ENCODE measurements at places on chromosomes 2 and 18.

DNA sequence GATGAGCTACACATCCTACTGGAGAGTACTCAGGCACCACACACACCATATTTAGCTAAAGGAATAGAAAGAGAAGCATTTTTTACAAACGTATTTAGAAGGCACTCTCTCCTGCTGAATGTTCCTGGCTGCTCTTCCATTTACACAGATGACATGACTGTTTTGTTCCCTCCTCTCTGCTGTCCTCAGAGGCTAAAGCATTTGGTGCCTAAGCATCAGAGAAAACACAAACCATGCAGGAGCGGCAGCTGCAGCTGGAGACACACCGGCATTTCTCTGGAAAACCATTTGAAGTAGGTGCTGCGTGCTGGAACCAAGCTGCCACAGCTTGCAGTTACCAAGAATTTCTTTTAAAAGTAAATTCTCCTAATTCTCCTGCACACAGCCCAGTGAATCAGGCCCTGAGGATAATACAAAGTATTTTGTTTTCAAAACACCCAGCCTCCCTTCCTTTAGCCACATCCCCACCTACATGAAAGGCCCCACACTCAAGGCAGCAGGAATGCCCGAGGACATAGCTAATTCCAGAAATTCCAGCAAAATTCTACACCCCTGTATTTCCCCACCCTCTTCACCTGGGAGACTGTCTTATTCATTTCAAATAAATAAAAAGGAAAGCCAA lies 488.9 kb upstream of the SOX11 start:
- no peak for DNase-seq

DNA sequence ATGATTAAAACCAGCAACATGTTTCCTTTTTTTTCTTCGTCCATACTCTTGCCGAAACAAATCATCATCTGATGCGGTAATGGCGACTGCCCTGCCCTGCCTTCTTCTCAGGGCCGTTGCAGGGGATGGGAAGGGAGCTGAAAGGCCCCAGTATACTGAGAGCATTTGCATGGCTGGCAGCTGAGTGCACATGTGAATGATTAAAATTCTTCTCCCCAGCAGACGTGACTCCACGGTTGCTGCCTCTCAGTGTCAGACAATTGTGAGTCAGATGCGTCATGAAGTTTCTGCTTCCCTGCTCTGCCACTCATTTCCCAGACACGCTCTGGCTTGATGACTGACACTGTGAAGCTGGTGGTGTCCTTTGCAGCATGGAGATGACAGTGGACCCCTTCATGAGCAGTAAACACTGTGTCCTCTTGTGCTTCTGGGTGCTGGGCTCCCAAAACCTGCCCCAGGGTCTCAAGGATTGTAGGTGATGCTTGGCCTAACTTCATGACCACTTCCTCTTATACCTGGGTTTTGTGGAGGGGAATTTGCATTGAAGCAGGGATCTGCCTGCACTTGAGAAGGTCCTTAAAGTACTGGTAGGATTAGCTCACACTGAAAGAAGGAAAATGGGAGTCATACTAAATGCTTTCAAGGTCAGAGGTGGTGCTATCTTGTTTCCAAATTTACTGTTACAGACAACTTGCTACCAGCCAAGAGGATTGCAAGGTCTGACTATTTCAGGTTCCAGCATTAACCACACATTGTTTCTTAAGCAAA lies 222.5 kb upstream of the COPS8 start:
- no peak for DNase-seq

DNA sequence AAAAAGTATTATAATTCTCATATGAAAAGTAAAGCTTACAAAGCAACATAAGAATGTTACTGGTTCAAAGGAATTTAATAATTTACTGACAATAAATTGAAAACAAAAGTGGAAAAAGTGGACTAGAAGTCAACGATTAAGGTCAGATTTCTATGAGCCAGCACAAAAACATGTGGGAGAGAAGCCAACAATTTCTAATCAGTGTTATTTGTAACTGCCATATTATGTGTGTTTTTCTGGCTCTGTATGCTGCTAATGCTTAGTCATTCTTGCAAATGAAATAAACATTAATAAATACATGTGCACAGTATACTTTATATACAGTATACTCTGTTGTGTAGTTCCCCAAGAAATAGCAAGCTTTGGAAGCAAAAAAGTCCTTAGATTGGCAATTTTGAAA lies 301.3 kb upstream of the RGPD4 start:
- no peak for DNase-seq

GRCh38 chr2:114800371-114800770 lies 357.9 kb downstream of the DPP10 start:
- no peak for DNase-seq

- no peak for DNase-seq
These were observed 10.5 kb downstream of the EVX2 start for GRCh38 chr2:176072951-176073904.

DNA sequence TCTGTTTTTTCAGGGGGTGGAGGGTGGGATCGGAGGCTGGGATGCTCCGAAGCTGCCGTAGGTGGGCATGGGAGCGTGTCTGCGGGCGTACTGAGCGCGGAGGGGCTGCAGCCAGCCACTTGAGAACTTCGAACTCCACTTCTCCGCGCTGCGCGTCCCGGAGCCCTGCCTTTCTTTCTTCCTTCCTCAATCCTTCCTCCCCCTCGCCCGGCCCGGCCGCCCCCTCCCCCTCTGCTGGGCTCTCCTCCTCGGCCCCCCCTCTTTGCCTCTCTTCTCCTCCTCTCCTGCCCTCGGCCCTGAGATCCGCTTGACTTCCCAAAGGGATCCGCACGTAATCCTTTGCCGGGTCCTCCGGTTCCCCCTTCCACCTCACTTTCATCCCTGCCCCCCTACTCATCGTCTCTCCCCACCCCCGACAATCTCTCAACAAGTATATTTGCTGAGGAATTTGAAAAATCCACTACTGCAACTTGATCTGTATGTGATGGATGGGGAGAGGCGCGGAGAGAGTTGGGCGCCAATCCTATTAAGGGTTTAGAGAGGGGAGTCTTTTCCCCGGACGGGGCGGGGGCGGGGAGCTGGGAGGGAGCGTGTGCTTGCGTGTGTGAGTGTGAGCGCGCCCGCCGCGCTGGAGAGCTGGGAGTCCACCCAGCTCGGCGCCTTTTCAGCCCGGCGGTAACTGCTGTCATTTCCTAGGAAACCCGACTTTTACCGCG lies 1.1 kb downstream of the GLI2 start:
- no peak for DNase-seq

Measured in stimulated activated CD4-positive, alpha-beta T cell treated with anti-CD3 and anti-CD28 coated beads, Interleukin-4, amount 100 ng/mL, for 48 hours (primary cell).